ENCODE measurements at places on chromosomes 16 and 17.

DNA sequence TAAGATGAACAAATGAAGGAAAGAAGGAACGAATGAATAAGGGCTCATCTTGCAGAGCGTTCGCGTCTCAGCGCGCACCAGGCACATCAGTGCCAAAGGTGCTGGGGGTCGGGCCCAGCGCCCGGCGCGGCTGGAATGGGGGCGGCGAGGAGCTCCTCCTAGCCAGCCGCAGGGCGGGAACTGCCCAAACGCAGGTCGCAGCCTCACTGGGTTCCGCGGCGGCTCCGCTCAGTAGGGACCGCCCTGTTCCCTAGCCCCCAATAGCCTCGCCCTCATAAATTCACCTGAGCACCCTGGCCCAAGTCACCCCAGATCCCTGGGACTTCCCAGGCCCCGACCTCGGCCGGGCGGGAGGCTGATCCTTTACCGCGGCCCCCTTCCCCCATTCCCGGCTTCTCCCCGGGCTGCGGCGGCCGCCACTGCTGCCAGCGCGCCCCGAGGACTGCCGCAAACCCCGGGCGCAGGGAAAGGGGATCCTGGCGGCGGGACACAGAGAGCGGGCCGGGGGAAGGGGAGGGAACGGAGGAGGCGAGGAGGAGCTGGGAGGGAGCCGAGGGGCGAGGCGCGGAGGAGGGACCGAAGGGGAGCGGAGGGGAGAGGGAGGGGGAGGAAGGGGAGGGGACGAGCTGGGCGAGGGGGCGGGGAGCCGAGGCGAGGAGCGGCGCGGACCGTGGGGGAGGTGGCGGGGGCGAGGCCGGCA, 377 bp upstream of the CRHR1 start:
- DNase-seq, result peak; percentile 50

DNA sequence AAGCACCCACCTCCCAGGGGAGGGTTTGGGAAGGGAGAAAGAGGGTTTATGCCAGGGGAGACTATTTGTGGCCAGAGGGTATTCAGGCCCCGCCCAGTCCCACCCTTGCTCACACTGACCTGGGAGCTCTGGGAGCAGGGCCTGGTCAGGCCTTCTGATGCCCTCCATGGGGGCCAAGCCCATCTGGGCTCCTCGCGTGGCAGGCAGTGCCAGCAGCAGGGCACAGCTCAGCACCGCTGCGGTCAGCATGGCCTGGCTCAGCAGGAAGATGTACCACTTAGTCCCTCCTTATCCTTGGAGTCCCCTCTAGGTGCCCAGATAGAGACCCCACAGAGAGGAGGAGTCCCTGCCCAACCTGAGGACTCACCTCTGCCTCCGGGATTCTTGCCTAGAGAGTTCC, at the start of gene AGRP:
TSS of gene AGRP (minus strand) at position 398 of the 400 bp plus-strand sequence. CDS start at position 249, 149 bp downstream.
- no peak for DNase-seq

- DNase-seq, result no peak
Observed at GRCh38 chr16:72464052-72464451, 292.1 kb upstream of the PMFBP1 start.

- no peak for DNase-seq
Observed at GRCh38 chr16:27369806-27370205, 32.2 kb upstream of the IL21R start.

DNA sequence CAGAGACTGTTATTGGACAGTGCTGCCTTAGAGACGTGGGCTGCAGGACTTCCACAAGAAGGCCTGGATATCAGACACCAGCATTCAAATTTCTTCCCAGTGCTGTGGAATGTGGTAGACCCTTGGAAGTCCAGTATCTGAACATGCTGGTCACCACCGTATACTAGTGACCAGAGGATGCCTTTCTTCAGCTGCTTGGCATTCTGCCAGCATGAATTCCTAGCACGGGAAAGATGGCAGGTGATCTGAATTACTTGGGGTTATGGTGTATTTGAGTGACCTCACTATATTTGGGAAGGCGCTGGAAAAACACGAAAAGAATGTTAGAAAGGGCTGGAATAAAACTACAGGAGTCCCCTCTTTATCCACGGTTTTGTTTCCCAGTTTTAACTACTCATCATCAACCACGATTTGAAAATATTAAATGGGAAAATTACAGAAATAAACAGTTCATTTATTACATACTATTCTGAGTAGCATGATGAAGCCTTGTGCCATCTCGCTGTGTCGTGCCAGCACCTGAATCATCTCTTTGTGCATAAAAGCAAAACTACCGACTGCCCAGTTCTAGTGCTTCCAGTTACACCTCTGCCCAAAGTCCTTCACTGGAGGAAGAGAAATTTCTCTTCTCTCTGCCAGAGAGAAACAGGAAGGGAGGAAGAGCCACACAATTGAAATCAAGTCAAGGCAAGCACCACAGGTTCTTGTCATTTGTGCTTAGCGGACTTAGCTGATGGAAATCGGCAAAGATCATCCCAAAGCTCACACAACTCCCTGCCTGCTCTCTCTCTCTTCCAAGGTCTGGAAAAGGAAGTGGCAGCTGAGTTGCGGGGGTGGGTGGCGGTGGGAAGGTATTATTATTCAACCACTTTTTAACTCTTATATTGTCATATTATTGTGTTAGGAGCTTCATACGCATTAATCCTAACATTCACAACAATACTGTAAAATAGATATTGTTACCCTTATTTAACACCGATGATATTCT, 1.4 kb upstream of the CHST4 start:
- DNase-seq, result no peak

DNA sequence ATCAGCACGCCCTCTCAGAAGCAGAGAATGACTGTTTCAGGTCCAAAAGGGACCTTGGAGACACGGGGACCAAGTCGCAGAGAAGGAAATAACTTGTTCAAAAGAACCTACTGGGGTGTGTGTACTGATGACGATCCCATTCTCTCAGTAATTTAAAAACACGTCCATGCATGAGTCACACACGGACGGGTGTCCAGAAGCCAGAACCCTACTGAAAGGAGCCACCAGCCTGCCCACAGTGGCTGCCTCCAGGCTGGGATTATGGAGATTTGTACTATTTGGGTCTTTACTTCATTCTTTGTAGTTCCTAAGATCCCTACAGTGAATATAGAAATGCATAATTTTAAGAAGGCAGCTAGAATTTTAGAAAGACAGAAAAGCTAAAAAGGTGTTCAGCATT, 27.8 kb downstream of the TMEM204 start:
- no peak for DNase-seq

GRCh38 chr16:78290395-78290794, 190.9 kb downstream of the WWOX start:
- DNase-seq, result no peak

- no peak for DNase-seq
Observed at GRCh38 chr17:2302778-2303203, 794 bp downstream of the SMG6 start.

- no peak for DNase-seq
Observed at GRCh38 chr16:4814542-4815173, 12.2 kb upstream of the ROGDI start.

DNA sequence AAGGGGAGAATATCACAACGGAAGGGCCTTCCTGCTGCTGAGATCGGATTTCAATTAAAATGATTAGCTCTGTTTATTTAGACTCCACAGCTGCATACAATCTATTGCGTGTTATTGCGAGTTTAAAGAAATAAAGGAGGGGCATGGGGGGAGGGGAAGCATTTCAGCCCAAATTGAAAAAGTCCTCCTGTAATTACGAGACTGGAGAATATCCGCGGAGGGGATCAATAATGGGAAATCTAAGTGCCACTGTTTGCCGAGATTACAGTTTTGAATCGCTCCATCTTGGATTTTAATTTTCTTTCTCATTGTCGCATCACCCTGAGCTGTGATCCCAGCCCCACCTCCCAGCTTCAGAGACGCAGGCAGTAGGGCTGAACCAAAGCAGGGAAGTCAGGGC, 15.7 kb upstream of the RPL38 start:
- DNase-seq, result peak; percentile 3

DNA sequence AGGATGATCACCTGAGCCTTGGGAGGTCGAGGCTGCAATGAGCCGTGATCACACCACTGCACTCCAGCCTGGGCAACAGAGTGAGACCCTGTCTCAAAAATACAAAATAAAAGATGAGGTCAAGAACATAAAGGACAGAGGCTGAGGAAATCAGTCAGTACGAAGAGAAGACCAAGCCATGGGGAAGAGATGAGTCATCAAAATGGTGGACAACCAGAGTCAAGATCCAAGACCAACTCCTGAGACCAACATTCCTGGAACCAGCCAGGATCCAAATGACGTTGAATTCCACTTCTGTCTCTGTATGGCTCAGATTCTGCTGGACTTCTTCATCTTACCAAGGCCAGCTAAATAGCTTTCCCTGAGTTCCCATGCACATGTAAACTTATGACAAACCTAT, 44.8 kb upstream of the NOG start:
- no peak for DNase-seq

DNA sequence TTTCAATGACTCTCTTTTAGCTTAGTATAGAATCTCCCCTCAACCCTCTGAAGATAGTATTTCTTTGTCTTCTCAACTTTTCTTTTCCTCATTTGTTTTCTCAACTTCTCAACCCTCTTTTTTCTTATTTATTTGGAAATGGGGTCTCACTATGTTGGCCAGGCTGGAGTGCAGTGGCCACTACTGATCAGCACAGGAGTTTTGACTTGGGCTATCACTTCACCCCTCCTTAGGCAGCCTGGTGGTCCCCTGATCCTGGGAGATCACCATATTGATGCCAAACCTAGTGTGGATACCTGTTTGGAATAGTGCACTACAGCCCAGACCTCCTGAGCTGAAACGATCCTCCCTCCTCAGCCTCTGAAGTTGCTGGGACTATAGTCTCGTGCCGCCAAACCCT, 79.8 kb downstream of the PITPNC1 start:
- no peak for DNase-seq

DNA sequence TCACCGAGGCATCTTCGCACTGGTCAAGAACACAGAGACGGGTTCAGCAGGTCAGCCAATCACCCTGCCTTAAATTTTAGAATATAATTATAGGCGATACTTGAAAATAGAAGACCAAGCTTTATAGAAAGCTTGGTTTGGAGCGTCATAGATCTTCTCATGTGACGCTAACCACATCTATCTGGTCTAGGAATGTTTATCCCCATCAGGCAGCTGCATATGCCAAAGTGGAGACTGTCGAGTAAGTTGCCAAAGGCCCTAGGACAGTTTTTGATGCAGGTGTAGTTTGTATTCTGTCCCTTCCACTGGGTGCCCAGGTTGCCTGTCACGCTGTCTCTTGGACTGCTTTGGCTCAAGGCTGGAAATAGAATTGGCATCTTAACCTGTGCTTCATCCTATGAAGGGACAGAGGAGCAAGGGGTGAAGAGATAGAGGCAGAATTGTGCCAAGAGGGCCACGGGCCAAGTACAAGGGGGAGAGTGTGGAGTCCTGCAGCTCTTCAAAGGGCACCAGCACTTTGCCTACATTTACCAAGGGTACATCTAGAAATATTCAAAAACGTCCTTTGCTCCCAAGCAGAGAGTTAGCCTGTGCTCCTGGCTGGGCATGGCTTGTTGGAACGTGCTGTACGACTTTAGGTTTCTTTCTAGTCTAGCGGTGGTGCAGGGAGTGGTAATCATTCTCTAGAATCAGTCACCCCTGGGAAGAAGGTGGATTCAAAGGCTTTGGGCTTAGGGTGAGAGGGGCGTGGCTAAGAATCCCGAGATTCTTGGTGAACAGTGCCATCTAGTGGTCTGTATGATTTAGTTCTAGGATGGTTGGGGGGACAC, 5.3 kb upstream of the WIPI1 start:
- peak; percentile 71 for DNase-seq

DNA sequence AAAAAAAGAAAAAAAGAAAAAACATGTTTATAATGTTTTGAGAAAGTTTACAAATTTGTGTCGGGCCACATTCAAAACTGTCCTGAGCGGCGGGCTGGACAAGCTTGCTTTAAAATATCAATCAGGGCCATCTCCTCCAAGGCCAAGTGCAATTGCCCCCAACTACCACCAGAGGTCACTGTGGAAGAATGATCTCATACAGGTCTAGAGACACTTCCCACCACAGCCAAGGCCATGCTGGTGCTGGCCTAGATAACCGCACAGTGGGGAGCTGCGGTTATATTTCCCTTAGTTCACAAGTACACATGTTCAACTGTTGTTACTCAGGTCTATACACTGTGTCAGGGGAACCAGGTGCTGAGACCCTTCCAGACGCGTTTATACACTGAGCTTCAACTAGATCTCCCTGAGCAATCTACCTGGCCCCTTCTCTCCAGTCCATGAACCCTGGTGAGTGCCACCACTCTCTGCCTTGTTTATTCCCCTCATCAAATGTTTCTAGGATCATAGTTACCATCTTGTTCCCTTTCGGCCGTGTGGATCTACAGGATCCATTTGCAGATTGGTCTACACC, 83.8 kb upstream of the CCL2 start:
- DNase-seq, result peak; percentile 67

DNA sequence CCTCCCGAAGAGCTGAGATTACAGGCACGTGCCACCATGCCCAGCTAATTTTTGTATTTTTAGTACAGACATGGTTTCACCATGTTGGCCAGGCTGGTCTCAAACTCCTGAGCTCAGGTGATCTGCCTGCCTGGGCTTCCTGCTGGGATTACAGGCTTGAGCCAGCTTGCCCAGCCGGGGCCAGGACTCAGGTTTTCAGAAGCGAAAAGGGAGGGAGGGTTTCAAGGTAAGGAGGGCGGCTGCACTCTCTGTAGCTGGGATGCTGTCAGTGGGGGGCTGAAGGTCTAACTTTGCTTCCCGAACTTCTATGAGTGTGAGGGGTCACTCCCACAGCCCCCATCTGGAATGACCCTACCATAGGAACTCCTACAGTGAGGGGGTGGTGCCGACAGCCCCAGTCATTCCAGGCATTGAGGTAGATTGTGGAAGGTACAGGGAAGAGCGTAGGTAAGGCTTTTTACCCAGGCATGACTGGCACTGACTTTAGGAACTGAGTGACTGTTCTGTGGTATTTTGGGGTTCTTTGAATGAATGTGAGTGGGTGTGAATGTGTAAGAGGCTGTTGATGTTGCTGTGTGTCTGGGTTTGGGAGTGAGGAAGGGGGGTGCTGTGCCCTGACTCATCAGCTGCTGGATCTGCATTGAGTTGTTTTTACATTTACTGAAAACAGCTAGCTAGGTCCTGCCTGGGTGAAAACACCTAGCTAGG, 3.8 kb upstream of the C1QL1 start:
- no peak for DNase-seq

DNA sequence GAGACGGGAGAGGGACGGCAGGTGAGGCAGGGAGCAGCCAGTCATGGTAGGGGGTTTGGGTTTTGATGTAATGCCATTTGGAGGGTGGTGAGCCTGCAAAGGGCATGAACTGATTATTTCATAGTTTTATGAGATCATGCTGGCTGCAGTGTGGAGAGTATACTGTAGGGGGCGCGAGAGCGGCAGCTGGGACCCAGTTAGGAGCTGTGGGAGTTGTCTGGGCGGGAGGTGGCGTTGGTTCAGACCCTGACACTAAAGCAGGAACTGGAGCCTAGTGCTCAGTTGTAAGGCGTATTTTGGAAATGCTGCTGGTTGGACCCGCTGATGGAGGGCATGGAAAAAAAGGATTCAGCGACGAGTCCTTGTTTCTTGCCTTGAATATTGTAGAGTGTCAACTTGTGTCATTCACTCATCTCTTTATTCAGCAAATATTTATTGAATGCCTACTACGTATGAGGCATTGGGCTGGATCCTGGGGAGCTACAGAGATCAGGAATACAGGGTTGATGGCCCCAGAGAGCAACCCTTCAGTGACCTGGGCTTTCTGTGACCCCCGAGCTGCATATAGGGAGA, 23.7 kb upstream of the KDM8 start:
- peak; percentile 87 for DNase-seq

- no peak for DNase-seq
Observed at GRCh38 chr17:55172612-55173011, 92.1 kb upstream of the HLF start.

All from GM13976 (cell line).